ENCODE measurements at places on chromosomes 4 and X.

- no peak for DNase-seq
These were observed 13.5 kb upstream of the ASMTL start for GRCh38 chrX:1466232-1466661.

DNA sequence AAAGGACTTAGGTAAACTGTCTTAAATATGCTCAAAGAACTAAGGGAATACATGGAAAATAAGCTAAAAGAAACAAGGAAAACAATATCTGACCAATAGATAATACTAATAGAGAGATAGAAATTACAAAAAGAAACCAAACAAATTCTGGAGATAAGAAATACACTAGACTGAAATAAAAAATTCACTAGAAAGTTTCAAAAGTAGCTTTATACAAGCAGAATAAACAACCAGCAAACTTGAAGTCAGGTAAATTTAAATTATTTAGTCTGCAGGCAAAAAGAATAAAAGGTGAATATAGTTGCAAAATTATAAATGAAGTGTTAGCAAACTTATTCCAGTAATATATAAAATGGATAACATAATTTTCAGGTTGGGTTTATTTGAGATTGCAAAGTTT lies 760.9 kb upstream of the INTU start:
- no peak for DNase-seq

- DNase-seq, result no peak
These were observed 69.7 kb downstream of the STARD8 start for GRCh38 chrX:68717196-68717595.

DNA sequence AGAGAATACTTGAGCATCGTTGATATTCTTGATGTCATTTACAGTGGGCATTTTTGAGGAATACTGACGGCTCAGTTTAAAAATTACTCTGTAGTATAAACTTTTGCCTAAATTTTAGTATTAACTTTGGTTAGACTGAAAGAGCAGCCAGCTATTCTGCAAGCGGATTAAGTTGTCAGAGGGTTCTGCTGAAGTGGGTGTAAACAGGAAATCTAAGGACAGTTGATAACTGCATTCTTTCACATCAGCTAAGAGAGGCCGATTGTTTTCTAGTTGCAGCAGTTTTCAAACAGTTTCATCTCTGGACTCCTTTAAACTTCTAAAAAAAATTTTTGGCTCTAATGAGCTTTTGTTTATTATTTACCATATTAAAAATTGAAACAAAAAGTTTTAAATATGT lies 149.6 kb downstream of the RAPGEF2 start:
- DNase-seq, result no peak

- DNase-seq, result no peak
These were observed 726.3 kb upstream of the INTU start for GRCh38 chr4:126906466-126906865.

GRCh38 chrX:21779095-21779494 lies 21.2 kb upstream of the SMPX start:
- DNase-seq, result no peak

DNA sequence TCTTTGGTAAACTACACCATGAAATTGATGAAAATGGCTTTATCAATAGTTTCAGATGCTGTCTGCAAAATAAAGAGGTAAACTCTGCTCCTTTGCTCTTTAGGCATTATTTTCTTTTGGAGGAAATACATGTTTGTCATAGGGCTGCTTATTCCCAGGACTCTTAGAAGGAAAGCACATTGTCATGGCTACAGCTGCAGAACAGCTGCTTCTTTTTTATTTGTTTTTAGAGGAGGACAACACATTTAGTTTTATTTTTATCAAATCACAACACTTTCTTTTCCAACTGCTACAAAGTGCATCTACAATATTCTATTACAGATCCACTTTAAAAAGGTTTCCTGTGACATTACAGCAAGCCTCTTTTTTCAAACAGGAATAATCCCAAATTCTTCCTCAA lies 12.7 kb upstream of the HPF1 start:
- no peak for DNase-seq

GRCh38 chr4:6682862-6683590 lies 10.7 kb upstream of the S100P start:
- no peak for DNase-seq

- no peak for DNase-seq
These were observed 44.7 kb upstream of the TET2 start for GRCh38 chr4:105102016-105102415.

- DNase-seq, result no peak
These were observed 35.9 kb upstream of the CXorf38 start for GRCh38 chrX:40683245-40683644.
